ENCODE measurements at places on chromosomes 3 and 15.

DNA sequence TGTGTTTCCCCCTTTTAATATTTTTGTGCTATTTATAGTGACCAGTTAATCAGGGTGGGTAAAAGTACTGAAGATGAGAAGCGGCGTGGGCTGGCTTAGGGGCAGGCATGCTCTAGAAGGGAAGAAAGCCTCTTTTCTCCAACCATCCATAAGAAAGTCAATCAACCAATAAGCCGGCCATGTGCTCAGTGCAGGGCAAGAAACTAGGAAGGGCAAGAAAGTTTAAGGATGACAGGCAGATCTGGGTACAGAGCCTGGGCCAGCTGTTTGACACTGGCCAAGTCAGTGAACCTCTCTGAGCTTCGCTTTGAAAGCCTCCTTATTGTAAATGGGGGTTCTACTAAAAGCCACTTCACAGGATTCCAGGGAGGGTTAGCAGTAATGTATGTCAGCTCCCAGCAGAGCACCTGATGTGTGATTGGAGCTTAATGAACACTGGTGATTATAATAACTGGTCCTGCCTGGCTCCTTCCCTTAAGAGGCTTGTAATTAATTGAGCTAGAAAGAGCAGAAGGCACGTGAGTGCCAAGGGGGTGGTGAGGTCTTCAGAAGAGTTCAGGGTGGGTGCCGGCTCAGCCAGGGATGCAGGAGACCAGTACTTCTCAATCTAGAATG is 5.7 kb upstream of the CHRNA3 start:
- DNase-seq: no peak

- no peak for DNase-seq
Measured at GRCh38 chr15:54839379-54839778, 357.4 kb downstream of the RSL24D1 start.

- no peak for DNase-seq
Measured at GRCh38 chr3:183227586-183227985, 25.5 kb upstream of the B3GNT5 start.

DNA sequence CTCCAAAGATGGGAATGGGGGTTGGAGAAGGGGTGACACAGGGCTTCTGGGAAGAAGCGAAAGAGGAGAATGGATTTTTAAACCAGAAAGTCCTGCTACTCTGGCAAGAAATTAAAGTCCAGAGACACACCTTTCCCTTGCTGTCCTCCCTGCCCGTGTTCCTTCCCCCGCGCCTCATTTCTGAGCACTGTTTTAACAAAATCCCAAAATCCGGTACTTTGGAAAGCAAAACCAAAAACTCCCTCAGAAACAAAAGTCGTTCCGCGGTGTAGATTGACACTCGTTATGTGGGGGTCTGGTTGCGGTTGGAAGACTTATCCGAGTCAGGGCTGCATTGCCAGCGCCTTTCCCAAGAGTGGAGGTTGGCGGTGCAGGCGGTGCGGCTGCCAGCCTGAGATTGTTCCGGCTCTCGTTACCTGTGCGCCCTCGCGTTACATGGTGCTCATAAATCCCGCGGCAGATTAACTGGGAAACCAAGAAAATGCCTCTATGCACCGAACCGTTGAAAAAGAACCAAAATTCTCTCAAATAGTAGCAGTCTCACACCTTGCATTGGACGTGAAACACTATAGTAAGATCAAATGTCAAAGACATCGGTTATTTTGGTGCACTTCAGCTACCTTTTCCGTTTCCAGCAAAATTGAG is 217.7 kb downstream of the MEIS2 start:
- no peak for DNase-seq

- no peak for DNase-seq
Measured at GRCh38 chr15:56996746-56997470, 78.5 kb downstream of the TCF12 start.

GRCh38 chr15:99252326-99252725 is 1.0 kb downstream of the LRRC28 start:
- DNase-seq: no peak

DNA sequence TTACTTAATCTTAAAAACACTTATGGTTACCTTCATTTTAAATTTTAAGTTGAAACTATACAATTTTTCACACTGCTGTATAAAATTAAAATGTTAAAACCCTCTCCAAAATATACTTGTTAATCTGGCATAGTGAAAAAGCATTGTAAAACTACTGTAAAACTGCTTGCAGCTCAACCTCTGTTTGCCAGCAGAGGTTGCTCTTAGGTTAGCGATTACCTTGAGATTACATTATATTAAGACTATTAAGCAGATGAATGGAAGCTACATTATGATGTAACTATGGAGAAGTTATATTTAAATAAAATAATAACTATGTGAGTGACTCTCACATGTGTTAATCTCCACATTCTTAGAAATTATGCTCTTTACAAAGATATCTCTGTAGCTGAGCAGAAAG is 143.6 kb upstream of the SLITRK3 start:
- no peak for DNase-seq

DNA sequence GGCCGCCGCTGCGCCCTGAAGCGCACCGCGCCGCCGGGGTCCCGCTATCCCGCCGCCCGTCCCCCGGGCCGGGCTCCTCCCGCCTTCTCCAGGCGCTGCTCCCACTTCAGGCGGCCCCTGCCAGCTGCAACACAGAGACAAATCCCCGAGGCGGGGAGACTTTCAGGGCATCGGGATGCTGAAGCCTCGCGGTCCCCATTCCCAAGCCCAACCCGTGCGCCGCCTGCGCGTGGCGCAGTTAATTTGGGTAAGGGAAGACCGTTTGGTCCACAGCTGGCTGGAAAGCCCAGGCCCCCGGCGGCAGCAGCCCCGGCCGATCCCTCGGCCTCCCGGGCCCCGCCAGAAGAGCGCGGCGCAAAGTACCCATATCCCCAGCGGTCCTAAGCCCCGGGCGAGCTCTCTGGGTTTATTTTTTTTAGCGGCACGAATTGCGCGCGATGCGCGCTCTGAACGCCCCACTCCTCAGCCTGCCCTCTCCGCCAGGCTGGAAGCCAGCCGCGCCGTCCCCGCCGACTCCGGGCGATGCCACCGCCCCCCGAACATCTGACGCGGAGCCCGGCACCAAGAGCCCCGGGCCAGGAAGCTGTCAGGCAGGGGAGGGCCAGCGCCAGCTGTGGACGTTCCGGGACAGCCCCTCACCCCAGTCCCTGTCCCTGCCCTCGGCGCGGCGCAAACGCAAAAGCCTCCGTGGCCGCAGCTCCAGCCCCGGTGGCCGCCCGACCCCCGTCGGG is 517 bp downstream of the FBN1 start:
- no peak for DNase-seq
